ENCODE measurements at places on chromosomes 3 and 15.
A peak's percentile ranks its signal among the peaks of the same experiment; 100 is the strongest.

DNA sequence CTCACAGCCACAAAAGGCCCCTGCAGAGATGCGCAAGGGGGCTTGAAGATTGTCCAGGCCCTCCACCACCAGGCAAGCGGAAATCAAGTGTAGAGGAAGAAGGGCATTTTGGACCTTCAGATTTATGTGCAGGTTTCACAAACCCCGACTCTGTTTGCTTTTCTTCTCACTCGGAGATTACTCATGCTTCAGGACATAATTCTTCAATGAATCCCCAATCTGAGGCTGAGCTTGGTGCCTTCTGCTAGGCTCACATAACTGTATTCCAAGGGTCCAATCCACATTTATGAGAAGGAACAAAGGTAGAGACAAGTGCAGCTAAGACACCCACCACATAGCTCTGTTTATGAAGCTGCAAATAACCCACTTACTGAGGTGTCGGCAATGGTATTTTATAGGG, 50.6 kb upstream of the NMNAT3 start:
- DNase-seq: no peak

DNA sequence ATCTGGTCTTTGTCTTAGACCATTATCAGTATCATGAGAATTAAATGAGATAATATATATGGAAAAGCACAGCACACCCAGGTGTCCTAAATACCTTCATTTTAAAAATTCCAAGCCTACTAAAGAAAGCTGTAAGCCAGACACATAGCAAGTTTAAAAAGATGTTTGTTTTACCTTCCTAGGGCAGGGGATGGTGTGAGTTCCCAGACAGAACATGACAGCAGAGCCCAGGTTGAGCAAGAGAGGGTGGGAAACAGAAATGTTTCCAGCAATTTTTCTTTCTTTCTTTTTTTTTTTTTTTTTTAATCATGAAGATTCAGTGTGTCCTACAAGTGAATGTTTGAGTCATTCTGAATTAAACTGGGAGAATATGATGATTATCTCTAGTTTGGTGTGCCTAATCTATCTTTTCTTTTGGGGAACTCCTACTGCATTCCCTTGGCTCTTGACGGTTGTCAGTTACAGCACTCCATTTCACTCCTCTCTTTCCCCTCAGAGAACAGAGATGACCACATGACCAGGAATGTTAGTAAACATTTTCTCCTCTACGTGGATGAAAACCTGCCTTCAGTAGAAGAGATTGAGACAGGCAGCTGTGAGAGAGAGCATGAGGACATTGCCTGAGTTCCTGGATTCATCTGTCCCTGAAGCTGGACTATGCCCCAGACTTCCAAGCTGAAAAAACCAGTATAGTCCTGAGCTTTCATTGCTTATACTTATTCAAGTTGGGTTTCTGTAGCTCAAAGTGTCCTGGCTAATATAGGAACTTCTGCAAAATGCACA, 54.5 kb upstream of the ARL14 start:
- no peak for DNase-seq

DNA sequence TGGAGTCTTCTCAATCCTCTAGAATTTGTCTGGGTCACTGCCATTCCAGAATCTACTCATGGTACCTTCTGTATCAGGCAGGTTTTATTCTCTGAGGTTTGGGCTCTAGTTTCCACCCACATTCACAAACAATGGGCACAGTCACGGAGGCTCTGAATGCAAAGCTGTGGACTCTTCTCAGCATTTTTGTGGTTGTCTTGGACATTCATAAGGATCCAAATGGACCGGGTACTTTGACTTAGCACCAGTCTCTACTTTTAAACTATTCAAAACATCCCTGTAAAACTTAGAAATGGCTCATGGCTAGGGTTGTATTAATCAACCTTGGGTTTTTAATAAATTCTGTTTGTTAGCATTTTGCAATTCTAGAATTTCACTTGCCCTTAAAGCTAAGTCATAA, 277.9 kb upstream of the THBS1 start:
- no peak for DNase-seq

GRCh38 chr3:10006762-10007090, 19.5 kb upstream of the FANCD2 start:
- no peak for DNase-seq

DNA sequence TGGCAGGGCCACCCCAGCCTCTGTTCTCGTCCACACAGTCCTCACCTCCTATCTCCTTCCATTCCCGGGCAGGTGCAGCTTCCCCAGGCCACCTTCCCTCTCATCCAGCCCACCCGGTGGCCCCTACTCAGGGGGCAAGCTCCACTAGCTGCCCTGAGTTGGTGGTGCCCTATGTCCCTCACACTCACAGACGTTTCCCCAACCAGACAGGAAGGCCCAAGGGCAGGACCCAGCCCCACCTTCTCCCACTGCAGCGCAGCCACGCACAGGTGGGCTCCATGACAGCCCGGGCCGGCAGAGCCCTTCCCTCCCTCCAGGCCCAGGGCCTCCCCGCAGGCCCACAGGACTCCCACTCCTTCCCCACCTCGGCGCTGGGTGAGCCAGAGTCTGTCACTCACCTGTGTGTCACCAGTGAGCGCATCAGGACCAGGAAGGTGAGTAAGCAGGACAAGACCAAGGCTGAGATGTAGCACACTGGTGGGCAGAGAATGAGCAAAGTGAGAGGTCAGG, 11.1 kb downstream of the ISLR start:
- no peak for DNase-seq

GRCh38 chr3:5891711-5892110, 704.2 kb downstream of the EDEM1 start:
- DNase-seq: no peak

DNA sequence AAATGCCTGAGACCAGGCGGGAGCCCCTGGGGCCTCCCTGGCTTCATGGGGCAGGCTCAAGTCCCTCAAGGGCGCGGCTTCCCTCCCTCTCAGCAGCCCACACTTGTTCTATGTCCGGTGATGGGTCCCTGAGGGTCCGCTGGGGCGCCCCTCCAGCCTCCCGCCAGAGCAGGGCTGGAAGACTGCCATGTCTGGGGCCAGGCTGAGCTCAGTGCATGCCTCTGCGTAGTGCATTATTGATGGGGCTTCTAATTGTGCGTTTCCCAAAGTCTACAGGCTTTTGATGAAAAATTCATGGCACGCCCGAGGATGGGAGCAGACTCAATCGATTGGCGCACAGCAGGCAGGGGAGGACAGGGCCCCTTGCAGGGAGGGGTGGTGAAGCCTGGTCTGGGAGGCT, 51.3 kb downstream of the CYP11A1 start:
- DNase-seq: no peak

GRCh38 chr3:112984485-112984884, 6.3 kb upstream of the GTPBP8 start:
- no peak for DNase-seq

- no peak for DNase-seq
These were observed 4.4 kb downstream of the GXYLT2 start for GRCh38 chr3:72892081-72892775.

- DNase-seq: no peak
These were observed 181.7 kb downstream of the TCF12 start for GRCh38 chr15:57100136-57100539.

- DNase-seq: peak; percentile 51
These were observed 332.1 kb downstream of the ARRDC4 start for GRCh38 chr15:98292442-98293240.

DNA sequence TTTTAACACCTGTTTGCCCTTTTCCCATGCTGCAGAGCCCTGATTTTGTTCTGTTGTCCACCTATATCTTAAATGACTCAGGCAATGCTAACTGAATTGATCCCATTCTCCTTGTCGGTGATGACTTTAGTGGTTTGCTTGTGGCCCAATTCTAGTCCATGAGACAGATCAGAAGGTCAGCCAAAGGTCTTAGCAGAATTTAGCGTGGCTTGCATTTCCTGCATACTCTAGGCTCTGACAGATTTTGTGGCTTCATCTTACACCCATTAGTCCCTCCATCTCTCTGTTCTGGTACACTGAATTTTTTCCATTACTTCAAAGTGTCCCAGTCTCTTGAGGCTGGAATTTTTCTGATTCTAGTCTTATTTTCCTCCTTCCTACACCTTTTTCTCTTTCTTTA, 161.9 kb downstream of the STAC start:
- no peak for DNase-seq

DNA sequence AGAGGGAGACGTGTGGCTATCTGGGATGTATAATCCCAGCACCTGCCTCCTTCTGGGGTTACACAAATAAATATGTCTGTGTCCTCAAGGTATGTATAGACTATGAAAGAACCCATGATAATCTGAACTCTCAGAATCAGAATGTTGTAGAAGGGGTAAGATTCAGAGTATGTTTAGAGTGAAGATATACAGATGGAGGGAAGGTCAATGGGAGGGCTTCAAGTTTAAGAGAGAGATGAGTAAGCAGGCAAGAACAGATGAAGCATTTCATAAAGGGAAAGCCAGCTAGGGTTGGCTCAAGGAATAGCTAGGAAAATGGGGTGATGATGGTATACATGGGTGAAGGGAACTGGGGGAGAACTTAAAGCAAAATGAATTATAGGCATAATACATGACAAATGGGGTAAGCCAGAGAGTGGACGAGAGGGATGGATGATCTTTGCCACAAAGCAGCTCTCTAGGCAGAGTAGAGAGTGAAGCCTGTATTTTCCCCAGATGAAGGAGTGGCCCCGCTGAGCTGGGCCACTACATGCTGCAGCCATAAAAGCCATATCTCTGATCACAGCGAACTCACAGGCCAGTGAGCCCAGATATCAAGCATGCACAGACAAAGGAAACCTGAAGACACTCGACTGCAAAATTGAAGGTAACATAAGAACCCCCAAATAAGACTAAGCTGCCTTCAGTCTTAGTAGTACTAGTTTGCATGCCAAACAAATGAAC, 15.9 kb upstream of the ZBTB38 start:
- no peak for DNase-seq

DNA sequence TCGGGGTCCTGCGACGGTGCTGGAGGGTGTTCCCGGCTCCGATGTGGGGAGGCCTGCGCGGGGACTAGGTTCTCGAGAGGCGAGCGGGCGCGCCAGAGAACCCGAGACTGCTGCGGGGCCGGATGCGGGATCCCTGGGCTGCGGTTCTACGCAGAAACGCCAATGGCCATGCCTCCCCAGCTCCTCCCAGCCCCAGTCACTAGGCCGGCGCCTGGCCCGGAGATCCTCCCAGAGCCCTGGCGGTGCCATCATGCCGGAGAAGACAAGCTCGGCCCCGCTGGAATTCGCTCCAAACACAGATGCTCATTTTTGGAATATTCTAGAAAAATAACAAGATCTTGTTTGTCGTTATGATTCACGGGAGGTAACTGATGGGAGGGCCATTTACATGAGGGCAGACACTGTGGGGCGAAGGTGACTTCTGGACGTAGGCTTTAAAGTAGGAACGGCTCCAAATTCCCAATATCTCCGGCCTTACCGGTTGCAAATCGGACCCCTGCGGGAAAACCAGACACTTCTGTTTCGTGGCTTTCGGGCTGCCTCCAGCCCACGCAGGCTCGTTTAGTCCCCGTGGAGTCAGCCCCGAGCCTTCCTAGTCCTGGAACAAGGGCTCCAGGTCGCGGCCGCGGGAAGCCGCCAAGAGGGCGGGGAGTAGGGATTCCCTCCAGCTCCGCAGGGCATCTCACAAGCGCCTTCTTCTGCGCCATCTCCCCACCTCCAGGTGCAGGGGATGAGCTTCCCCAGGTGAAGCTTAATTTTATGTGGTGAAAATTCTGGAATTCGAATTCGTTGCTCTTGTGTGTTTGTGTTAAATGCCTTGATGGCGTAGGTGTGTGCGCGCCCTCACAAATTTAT, 74.8 kb upstream of the POLG start:
- DNase-seq: no peak

GRCh38 chr3:853489-853888, 239.3 kb upstream of the CNTN6 start:
- DNase-seq: no peak

DNA sequence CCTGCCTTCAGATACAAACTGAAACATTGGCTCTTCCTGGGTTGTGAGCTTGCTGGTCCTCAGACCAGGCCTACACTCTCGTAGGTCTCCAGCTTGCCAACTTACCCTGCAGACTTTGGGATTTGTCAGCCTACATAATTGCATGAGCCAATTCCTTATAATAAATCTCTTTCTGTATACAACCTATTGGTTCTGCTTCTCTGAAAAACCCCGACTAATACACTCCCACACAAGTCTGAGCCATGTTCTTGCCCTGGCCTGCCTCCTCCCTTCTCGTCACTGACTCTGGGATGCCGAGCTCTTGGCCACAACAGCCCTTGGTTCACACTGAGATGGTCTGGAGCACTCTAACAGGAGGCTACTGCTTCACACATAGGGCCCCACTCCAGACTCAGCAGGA, 9.5 kb downstream of the CYP19A1 start:
- no peak for DNase-seq

- no peak for DNase-seq
These were observed 66.3 kb downstream of the MEGF11 start for GRCh38 chr15:66187271-66187670.

GRCh38 chr3:13111873-13112520, 38.8 kb upstream of the IQSEC1 start:
- DNase-seq: no peak

DNA sequence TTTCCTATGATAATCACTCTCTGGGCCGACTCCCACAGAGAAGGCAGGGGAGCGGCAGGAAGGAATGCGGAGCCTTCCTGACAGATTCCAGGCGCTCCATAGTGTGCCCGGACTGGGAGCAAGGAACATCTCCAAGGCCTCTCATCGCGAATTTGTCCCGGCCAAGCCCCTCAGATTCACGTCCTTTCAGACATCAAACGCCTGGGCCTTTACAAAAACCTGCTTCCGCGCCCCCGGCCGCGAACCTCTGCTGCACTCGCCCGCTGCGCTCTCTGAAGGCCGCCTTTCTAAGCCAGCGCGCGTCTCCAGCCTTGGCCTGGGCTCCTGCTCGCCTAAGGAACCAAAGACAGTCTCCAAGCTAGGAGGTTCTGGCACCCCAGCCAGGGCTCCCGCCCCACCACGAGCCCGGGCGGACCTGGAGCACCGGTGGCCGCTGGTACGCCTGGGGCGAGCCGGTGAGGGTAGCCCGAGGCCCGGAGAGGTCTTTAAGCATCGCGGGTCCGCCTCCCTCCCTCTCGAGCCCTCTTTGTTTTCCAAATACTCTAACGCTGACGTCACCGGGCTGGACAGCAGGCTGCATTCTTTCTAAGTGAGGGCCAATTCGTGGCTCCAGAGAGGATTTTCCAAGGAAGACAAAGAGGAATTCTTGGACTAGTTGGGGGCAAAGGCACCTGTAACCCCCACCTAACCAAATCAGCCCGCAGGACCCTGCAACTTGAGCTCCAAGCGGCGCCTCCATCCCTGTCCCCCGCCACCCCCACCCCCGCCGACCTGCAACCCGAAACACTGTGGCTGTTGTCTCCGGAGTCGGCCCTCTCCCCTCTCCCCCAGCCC, 759 bp downstream of the AMOTL2 start:
- peak; percentile 70 for DNase-seq

DNA sequence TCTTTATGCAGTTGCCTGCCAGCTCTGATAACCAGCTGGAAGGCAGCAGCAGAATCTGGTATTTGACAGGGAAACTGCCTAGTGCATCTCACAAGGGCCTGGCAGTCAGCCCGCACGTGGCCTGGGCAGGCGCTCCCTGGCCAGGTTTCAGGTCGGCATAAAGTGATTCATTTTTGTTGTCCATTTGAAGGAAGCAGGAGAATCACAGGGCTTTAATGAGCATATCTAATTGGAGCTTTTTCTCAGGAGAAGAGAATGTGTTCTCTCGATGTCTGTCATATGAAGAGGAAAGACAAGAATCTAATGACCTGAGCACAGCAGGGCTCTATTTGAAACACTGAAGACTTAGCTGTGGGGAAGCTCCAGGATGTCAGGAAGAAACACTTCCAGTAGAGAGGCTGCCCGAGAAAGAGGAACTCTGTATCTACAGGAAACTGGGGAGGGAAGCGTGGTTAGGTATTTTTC, 98.8 kb upstream of the MB21D2 start:
- DNase-seq: no peak

Data from H54 (cell line).